Gastrocnemius medialis (tissue), 4 donors: ENCODE measurements at places on chromosomes 12 and 14. TPM values are rescaled to one million over a fixed set of nuclear protein-coding genes. Genes with fewer than 3 reads are reported as not detected.

The CCDC59 gene
- 61.4 TPM for total RNA-seq

The GALNT9 gene
- total RNA-seq: not detected

The LRP1-AS gene
- total RNA-seq: not detected

The ACSM4 gene
- not detected for total RNA-seq

GRCh38 chr12:26286186-26286585 lies 90.8 kb downstream of the SSPN start:
- no peak for DNase-seq

DNA sequence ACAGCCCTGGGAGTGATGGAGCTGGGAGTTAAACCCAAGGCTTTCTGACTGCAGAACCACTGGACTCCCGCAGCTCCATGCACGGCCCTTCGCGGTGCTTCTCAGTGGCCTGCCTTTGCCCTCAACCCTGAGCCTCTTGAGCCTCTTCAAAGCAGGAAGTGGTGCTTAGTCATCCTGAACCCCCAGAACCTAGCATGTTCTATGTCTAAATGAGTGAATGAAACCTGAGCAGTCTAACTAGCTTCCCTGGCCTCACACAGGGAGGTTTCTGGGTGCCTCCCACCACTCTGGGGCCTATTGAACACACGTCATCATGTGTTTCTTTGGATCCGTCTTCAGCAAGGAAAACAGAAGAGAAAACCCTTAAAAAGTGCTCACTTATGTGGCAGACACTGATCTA lies 117.9 kb upstream of the SFSWAP start:
- no peak for DNase-seq

DNA sequence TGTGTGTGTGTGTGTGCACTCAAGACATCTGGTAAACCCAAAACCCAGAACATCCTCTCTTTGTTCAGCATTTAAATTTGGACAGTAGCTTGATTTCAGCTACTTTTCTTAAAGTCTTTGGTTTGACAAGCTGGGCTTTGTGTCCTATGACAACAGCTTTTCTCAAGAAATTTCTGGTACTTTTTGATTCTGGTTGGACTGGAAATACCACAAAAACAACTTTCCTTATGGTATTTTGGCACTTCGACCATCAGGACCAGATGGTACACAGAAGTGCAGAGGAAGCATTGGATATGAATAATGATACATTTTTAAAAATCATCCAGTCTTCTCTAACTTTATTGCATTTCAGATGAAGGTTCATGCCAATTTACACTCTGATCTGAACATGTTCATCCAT lies 286.6 kb upstream of the FLRT2 start:
- DNase-seq: no peak

- no peak for DNase-seq
Observed at GRCh38 chr14:50312734-50313054, 570 bp downstream of the DMAC2L start.

GRCh38 chr12:115811045-115811444 lies 466.4 kb downstream of the MED13L start:
- DNase-seq: no peak

GRCh38 chr14:59150990-59151389 lies 37.5 kb upstream of the DAAM1 start:
- DNase-seq: no peak

- DNase-seq: no peak
Observed at GRCh38 chr14:56494167-56494566, 85.4 kb upstream of the TMEM260 start.
